ENCODE measurements at places on chromosomes 1 and 21.

DNA sequence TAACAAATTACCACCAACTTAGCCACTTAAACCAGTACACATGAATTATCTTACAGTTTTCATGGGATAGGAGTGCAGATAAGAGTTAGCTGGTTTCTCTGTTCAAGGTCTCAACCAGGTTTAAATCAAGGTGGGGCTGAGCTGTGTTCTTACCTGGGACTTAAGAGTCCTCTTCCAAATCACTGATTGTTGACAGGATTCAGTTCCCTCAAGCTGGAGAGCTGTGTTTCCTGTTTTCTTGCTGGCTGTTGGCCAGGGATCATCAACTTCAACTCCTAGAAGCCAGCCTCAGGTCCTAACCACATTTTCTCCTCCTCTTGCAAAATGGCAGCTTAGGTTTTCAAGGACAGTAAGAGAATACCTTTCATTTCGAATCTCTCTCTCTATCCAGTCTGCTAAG lies 123.8 kb upstream of the CHRM3 start:
- no peak for DNase-seq

DNA sequence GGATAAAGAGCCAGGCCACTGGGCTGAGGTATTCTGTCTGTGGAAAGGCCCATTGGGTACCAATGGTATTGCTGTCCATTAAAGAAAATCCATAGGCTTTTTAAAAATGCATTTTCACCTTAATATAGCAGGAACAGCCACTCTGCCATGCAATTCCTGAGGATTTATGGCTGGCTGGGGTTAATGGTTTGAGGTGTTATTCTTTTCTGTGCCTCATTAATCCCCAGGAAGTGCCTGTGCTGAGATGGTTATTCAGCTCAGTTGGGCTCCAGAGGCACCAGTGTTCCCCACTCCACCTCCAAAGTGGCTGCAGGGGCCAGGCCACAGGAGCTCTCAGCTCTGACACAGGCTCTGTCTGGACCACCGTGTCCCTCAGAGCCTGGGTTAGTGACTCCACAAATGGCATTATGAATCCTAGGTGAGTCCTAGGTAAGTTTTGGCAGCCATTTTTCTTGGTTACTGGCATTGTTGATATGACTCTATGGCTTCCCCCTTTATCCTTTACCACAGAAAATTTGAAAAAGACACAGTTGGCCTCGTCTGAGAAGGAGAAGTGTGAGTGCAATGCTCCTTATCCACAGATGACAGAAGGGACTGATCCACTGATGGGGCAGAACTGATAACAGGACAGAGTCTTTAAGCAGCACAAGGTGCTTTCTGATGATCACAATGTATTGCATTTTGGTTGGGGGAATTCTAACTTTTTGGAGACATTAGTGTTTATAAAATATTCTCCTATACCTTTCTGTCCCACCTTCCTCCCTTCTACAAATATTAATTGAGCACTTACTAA lies 2.2 kb upstream of the PAPPA2 start:
- no peak for DNase-seq

DNA sequence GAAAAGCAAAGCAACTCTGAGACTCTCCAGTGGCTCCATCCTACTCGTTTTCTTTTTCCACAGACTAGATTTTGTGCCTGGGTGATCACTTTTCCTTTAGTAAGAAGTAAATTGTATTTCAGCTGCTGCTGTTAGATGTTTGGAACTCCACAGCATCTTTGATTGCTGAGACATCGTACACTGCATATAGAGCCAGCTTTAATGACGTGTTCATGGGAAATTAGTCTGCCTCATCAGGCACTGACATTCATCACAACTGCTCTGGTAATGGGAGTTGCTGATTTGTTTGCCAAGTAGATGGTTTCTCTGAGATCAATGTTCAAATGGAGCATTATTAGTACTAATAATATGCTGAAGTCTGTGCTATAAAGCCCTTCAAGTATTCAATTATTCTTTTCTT lies 573.8 kb upstream of the NR5A2 start:
- no peak for DNase-seq

DNA sequence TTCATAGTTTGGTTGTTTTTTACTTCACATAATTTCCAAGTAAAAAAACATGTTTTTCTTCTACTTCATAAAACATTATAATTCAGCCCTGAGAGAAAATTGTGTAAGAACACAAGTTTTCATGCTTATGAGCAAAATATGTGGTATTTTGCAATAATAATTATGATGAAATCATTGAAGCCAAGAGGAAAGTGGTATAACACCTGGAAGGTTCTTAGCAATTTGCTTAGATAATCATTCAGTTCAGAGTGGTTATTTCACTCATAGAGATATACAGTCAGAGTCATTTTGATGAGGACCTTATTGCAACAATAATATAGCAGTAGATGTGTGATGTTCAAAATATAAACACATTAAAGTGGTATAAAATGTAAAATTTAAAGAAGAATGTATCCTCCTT lies 94.5 kb downstream of the PLPPR4 start:
- no peak for DNase-seq

DNA sequence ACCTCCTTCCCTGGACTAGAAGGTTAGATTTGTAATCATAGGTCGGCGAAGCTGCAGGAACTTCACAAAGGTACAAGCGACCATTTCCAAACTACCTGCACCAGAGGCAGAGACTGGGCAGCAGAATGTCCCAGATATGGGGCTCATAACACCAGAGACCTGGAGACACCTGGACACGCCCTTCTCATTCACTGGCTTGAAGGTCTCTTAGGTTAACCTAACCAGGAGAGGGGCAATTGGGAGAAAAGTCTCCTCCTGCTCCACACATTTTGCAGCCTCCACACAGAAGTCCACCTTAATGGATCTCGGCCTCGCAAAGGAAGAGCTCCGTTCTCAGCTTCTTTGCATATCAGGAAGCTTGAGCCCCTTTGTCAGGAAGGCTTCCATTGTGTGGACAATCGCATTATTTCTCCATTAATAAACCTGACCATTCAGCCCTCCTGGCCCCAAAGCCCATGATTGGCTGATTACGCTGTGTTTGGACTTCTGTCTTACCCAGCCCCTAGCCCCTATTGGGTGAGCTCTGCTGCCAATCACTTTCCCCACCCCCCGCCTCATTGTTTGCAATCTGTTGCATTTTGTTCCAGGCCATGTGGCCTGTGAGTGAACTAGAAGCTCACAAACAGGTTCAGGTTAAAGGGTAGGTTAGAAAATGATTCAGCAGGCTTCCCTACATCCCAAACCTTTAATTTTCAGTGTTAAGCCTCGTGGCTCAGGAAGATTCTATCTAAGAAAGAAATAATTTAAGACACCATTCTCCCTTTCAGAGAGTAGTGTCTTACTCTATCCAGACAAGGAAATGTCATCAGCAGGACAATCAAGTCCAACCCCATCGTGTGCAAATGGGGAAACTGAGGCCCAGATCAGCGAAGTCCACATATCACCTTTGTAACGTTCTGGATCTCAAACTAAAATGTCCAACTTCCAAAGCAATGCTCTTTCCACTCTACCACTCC lies 2.8 kb downstream of the MYCL start:
- no peak for DNase-seq

DNA sequence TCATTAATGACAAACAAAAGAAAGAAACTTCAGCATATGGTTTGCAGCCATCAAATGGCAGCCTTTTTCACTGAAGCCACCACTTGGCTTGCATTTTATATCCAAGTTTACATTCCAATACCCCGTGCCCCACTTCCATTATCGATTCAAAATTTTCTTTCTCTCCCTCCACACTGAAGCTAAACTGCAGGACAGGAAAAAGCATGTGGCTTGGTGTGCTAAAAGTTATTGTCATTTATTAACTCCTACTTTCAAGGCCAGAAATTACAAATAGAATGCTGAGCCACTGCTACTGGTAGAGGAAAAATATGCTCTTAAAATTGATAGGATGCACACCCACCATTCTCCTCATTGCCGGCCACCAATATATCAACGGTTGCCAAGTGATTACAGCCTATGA lies 351.6 kb upstream of the DUSP10 start:
- DNase-seq, result no peak

GRCh38 chr21:40752125-40752524 lies 94.8 kb downstream of the DSCAM start:
- no peak for DNase-seq

All from stimulated activated CD4-positive, alpha-beta T cell treated with anti-CD3 and anti-CD28 coated beads, Interleukin-4, amount 100 ng/mL, for 48 hours (primary cell).